NCI-H1092 (cell line): ENCODE measurements at places on chromosomes 6 and 20.

DNA sequence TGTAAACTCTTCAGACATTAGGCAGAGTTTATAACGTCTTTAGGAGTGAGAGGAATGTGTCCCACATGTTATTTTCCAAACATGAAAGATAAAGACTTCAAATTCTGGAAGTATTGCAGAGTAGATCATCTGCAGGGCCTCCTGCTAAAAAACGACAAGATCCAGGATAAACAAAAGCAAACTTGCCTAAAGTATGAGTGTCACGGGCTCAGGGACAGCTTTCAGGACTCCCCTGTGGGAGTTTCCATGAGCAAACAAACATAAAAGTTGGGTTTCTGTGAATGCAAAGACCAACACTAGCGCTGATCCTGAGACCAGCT is 76.9 kb downstream of the TXNDC5 start:
- no peak for DNase-seq

GRCh38 chr6:168313431-168314011 is 6.1 kb downstream of the DACT2 start:
- no peak for DNase-seq

GRCh38 chr6:82588859-82589412 is 225.3 kb downstream of the TPBG start:
- no peak for DNase-seq

DNA sequence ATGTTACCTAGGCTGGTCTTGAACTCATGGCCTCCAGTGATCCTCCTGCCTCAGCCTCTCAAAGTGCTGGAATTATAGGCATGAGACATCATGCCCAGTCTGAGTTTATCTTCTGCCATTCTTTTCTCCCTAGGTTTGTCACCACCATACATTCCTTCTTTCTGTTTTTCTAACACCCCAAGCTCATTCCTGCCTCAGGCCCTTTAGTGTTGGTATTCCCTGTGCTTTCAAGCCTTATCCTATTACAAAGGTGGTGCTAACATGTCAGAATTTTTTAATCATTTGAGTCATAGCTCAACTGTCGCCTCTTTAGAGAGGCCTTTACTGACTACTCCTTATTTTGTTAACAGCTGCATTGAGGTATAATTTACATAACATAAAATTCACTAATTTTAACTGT is 221.1 kb upstream of the PRSS16 start:
- DNase-seq: no peak

DNA sequence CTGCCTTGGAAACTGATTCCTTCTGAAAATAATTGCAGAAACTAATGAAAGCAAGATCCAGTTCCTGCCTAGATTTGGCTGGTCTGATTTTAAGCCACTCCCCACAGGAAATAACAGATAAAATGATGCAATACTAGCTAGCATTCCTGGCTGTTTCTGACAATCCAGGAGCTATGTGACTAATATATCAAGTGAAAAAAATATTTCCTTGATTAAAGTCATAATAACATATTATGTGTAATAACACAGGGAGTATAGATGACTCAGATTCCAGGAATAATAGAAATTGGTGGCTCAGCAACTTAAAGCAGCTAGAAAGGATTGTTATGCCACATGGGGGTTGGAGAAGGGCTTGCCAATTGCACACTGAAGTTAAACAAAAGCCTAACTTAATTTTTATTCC is 182.7 kb upstream of the SALL4 start:
- no peak for DNase-seq

DNA sequence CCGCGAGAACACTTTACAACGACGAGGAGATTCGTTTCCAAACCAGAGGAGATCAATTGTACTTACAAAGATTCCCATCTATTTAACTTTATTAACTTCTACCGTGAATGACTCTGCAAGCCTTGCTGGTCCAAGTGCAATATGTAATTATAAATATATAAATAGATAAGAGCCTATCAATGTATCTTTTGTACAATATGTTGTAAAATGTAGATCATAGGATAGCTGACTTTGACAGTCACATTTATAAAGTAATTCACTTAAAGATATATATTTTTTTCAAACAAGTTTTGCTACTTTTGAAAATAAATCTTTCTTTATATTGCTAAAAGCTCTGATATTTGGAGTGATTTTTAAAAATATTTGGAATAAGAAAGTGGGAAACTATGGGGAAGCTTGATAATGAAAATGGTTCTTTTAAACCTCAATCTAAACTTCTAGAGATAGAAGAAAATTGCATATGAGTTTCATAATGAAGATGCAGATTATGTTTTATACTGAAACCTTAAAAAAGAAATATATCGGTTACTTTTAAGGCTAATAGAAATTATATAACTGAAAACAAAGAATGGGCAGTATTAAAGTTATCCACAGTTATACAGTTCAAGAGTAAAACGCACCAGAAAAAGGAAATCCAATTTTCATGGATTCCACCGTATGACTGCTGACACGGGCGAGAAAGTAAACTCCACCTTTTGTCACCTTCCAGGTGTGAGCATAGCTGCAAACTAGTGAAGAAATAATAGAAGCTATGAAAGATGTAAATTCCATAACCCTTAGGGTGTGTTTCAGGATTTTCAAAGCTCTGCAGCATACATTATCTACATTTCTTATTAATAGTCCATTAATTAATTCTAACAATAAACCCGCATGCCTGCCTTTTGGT is 3.3 kb downstream of the TCF21 start:
- no peak for DNase-seq

- DNase-seq: no peak
Observed at GRCh38 chr6:74752303-74752702, 453.6 kb downstream of the COL12A1 start.

DNA sequence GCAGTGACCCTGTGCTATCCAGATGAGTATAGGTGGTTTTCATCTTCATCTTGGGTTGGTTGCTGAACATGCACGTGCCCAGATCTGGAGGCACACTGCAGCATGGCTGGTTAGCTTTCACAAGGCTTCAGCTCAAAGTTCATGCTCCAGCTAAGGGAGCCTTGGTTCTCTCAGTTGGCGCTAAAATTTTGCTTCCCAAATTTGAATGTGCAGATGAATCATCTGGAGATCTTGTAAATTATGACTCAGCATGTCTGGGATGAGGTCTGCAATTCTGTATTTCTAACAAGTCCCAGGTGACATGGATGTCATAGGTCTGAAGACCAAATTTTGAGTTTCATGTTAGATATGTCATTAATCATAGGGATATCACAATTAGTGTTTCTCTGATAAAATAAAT is 230.8 kb downstream of the FOXA2 start:
- DNase-seq: no peak

DNA sequence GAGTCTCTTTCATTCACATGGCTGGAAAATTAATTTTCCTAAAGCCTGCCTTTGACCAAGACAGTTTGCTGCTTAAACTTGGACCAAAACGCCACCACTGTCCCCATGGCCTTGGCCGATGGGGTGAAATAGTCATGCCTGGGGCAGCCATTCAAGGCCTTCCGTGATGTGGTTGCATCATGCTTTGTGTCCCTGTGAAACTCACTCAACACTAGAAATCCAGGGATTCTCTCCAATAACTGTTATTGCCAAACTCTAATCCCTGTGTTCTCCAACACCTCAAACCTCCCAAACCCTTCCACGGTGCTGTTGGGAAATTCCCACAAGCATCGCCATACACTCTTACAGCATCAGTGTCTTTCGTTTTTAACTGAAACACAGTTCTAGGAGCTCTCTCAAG is 1.4 kb upstream of the TXNDC5 start:
- DNase-seq: no peak

- no peak for DNase-seq
Observed at GRCh38 chr6:8279041-8279805, 156.1 kb downstream of the SLC35B3 start.

GRCh38 chr6:111864138-111865048 is 8.9 kb downstream of the FYN start:
- DNase-seq: no peak

DNA sequence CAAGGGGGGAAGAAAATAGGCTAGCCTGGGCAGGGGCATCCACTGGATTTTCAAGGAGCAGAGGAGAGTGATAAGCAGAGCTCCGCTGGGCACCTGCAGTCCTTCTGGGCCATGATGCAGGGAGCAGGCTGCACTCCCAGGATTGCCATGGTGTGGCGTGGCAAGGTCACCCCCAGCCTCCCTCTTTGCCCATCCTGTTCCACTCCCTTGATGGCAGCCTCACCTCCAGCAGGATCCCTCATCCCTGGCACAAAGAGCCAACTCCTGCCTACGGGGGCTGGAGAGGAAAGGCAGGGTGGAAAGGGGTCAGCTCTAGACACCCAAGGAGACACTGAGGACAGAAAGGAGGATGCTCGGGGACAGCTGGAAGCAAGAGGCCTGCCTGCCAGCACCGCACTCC is 22.4 kb upstream of the MYMX start:
- no peak for DNase-seq

DNA sequence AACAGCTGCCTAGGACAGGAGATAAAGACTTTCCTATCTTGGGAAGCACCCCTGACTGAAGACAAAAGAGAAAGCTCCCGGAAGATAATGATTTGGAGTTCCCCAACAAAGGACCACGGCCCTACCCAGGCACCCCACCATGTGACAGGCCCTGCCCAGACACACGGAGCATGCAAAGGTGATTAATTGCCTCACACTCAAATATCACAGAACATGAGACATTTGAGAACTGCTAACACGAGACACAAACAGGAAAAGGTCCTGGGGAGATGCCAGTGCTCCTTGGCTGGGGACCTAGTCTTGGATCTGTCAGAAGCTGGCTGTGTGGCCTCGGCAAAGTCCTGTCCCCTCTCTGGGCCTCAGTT is 82.5 kb upstream of the PTPN1 start:
- no peak for DNase-seq

DNA sequence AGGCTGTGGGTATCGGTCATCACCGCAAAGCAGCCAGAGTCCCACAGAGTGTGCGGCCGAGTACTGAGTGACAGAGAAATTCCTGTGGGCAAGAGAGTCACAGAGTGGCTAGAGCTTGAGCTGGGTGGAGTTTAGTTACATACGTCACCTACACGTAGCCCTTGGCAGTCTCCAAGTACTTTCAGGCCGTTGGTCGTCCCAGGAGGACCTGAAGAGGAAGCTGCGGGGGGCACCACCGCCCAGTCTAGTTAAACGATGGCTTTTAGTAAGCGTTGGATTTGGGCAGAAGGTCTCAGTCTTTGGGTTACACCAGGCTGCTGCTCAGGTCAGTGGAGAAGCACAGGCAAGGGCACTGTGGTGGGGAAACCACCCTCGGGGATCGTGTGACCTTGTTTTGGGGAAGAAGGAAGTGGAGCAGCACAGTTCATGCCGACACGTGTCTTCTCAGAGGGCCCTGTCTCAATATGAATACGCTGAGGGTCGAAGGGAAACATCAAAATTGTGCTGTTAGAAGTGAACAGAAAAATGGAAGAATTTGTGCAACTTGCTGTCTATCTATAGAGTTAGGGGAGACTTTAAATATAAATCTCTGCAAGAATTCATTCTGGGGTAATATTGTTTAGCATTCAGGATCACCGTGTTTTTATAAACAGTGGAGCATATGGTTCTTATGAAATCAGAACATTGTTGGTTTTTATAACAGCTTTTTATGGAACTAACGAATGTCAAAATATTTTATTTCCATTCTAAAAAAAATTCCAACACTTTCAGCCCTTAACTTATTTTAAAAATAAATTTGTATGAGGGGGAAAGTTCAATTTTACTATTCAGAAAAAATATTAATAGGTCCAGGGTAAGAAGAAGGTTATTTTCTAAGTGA is 28.6 kb downstream of the KIF25 start:
- DNase-seq: no peak

- no peak for DNase-seq
Observed at GRCh38 chr20:49749625-49750024, 35.9 kb upstream of the B4GALT5 start.

GRCh38 chr6:39347906-39348585 is 25.5 kb upstream of the KCNK16 start:
- peak; percentile 20 for DNase-seq
